ENCODE measurements at places on chromosomes 4 and X.

GRCh38 chr4:152988721-152989553 is 52.8 kb downstream of the FHDC1 start:
- DNase-seq, result no peak

GRCh38 chrX:151812661-151813060 is 78.1 kb downstream of the CNGA2 start:
- no peak for DNase-seq

DNA sequence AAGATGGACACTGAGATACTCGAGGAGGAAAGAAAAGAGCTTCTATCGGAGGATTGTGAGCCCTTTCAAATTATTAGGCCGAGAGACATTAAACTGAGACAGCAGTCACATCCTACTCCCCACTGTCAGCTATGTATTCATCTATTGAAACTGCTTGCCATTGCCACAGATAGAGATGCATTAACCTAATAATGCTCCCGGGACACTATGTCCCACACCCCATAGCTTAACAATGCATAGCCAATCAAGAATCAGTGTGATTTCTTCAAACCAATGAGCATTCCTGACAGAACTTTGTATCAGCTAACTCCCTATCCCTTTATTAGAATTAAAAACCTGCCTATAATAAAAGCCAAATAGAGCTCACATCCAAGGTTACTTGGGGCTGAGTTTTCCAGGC is 118.1 kb upstream of the NEIL3 start:
- no peak for DNase-seq

GRCh38 chr4:91447168-91447567 is 856.6 kb upstream of the GRID2 start:
- DNase-seq, result no peak

DNA sequence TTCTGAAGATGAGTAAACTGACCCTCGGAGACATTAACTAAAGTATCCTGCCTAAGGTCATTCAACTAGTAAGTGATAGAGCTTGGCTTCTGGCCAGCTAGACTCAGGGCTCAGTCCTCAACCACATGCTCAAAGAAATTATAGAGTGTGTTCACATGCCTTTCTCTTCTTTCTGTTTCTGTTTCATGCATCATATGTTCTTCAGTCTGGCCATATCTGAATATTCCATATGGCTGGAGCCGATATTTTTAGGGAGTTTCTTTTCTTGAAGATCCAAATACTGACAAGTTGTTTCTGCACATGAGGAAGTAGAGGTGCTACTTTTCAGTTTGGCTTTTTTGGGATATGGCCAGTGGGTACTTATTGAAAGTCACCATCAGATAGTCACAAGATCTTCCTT is 44.9 kb downstream of the MMRN1 start:
- no peak for DNase-seq

GRCh38 chrX:121931567-121931966 is 884.2 kb downstream of the GLUD2 start:
- DNase-seq, result no peak

GRCh38 chrX:119482041-119482440 is 13.8 kb downstream of the SLC25A5 start:
- no peak for DNase-seq

DNA sequence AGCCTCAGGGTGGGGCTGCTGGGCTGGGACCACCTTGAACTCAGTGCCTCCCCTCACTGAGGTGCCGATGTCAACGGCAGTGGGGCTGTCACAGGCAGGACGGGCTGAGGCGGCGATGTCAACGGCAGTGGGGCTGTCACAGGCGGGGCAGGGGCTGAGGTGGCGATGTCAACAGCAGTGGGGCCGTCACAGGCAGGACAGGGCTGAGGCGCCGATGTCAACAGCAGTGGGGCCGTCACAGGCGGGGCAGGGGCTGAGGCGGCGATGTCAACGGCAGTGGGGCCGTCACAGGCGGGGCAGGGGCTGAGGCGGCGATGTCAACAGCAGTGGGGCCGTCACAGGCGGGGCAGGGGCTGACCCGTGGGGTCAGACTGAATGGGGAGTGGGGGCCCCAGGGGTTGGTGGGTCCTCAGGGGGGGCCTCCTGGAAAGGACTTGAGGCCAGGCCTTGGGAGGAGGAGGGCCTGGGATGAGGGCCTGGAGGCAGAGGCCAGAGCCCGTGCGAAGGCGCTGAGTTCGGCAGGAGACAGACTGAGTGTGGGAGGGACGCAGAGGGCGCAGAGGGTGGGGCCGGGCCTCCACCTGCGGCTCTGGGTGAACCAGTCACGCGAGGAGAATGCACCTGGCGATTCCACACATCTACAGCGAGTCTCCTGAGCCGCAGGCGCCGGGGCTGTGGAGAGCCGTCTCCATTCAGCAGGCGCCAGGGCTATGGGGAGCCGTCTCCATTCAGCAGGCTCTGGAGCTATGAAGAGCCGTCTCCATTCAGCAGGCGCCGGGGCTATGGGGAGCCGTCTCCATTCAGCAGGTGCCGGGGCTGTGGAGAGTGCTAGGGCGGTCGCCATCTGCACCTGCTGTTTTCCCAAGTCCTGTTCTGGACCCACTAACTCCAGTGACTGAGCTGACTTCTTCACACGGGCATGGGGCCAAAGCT is 22.9 kb downstream of the ATP5ME start:
- DNase-seq, result no peak

- DNase-seq, result no peak
These were observed 157.1 kb downstream of the VEGFC start for GRCh38 chr4:176635372-176636261.

DNA sequence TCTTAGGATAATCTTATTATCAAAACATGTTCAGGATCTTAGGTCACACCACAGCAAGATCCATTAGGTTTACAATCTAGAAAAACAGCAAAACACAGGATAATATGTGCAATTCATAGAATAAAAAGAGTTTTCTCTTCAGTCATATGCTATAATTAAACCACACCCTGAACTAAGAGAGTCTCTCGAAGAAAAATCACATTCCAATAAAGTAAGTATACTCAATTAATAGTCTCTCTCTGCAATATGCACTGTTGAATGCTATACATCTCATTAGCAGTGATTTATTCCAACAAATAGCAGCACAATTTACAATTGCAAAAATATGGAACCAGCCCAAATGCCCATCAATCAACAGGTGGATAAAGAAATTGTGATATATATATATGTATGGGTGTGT is 383.7 kb downstream of the PPP3CA start:
- no peak for DNase-seq

- no peak for DNase-seq
These were observed 28.5 kb upstream of the LIMCH1 start for GRCh38 chr4:41509451-41509866.
